ENCODE measurements at places on chromosomes 12 and 14.

DNA sequence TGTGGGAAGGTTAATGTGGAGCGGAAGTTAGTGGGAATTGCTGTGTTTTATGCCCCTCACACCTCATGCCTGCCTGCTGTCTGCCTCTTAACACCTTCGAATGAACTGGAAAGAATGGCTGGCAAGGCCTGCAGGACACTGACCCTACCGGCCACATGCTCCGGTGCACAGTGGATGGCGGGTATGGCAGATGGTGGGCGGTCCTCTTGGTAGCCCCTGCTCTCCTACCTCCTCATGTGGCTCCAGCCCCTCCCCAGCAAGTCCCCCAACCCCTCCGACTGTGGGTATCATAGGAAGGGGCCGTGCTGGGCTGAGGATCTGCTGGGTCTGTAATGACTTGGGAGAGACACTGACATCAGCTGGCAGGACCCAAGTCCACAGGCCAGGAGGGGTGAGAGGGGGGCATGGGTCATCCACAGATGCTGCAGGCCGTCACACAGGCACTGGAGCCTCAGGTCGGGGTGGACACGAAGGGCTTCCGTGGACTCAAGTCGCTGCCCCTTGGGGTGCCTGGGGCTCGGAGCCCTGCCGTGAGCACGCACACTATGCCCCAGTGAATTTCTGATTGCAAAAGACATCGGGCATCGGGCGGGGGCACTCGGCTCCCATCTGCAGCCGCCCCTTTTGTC lies 77.4 kb downstream of the KIF26A start:
- DNase-seq: no peak

DNA sequence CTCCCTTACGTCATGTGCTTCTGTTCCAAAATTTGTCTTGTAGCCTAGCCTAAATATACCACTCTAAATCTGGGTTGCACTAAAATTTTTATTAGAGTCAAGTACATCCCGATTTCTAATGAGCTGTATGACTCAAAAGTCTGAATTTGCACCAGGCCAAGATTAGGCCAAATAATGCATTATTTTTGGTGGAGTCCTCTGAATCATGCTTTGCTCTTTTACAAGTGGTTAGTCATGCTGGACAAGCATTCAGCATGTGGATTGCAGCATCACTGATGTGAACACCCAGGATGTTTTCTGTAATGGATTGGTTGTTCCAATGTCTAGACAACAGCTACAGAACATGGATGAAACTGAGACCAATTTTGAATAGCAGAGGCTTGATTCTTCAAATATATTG lies 23.7 kb downstream of the HEBP1 start:
- no peak for DNase-seq

DNA sequence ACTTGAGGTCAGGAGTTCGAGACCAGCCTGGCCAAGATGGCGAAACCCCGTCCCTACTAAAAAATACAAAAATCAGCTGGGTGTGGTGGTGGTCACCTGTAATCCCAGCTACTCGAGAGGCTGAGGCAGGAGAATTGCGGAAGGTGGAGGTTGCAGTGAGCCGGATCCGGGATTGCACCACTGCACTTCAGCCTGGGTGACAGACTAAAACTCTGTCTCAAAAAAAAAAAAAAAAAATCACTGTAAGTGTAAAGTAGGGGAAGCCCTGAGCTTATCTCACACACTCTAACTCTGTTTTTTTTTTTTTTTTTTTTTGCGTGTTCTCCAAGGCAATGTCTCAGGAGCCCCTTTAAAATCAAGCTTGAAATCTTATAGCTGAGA lies 421 bp upstream of the RBMS2 start:
- DNase-seq: peak; percentile 17

DNA sequence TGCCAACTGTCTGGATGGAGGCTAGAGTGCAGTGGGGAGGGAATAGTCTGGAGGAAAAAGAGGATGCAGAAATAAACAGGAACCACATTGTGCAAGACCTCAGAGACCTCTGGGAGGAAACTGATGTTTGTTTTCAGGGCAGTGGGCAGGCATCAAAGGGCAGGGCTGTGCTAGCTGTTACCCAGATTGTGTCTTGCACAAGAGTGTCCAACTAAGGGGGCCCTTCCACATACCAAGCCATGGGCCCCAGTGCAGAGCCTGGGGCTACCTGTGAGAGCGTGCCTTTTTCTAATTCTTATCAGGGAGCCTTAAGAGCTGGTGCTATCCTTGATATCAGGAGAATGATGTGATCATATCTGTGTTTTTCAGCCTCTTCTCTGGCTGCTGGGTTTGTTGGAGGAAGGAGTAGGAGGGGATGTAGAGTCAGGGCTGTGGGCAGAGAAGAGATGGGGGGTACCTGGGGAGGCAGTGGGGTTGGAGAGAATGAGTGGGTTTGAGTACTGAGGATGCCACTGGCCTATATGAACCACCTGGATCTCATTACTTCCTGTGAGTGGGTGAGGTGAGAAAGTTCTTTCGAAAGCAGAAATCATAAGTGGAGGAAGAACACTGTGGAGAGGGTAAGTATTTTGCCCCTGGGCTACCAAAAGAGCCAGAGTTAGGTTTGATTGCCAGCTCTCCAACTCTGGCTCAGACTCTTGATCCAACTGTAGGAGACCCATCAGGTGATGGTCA lies 259.2 kb upstream of the CRY1 start:
- DNase-seq: no peak

DNA sequence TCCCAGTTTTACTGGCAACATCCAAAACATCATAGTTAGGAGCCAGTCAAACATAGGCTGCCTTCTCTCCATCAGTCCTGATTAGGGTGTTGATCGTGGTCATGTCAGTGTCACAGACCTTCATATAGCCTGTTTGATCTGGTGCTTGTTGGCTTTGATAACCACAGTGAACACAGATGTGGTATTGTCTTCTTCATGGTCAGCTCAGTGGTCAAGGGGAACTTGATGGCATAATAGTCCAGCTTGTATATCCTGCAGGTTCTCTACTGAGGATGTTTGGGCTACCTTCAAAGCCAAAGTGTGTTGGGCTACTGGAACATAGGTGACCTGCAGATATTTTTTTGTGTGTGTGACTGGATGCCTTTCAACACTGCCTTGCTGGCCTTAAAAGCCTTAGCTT lies 21.7 kb downstream of the PRORP start:
- DNase-seq: no peak
